Occipital lobe (tissue), 3 donors: ENCODE measurements at places on chromosomes 12 and 14.

GRCh38 chr12:132061641-132062430 is 82.3 kb downstream of the DDX51 start:
- DNase-seq, result no peak

DNA sequence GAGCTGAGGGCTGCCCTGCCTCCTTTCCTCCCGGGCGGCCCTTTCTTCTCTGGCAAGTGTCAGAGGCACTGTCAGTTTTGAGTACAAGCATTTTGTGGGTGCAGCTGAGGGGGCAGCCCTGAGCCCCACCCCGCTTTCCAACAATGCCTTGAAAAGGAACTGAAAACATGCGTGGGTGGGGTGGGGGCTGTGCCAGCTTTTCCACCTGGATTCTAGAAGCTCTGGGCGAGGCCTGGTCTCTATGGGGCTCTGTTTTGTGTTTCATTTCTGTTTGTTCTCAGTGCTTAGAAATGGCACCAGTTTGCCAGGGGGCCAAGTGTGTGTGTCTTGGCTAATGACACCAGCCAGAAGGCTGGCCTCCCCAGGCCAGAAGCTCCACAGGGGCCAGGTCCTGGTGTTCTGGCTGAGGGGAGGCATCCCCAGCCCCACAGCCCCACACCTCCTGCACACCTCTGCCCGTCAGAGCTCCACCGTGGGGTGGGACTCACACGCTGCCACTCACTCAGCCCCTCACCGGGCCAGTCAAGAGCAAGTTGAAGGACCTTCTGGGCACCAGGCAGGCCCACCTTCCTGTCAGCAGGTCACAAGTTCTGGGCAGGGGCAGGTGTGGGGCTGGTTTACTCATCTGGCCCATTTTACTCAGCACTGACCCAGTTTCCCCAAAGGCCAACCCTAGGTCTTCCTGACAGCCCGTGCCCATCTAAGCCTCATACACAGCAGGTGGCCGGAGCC is 155.1 kb downstream of the CALM1 start:
- DNase-seq, result peak; percentile 26

- DNase-seq, result no peak
These were observed 14.1 kb upstream of the TMEM119 start for GRCh38 chr12:108611884-108612415.

DNA sequence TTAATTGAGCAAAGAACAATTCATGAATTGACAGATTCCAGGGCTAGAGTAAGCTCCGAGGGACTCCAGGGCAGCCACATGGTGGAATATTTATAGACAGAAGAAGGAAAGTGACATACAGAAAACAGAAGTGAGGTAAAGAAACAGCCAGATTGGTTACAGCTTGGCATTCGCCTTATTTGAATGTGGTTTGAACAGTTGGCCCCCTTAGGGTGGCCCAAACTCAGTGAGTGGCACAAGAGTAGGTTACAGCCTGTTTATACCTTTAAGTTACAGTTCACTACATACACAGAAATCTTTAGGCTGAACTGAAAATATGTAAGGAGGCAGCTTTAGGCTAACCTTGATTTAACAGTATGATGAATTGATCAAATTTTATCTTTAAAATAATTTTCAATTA is 174.5 kb upstream of the CNOT2 start:
- no peak for DNase-seq

- DNase-seq, result no peak
These were observed 3.9 kb downstream of the STAC3 start for GRCh38 chr12:57247041-57247440.

DNA sequence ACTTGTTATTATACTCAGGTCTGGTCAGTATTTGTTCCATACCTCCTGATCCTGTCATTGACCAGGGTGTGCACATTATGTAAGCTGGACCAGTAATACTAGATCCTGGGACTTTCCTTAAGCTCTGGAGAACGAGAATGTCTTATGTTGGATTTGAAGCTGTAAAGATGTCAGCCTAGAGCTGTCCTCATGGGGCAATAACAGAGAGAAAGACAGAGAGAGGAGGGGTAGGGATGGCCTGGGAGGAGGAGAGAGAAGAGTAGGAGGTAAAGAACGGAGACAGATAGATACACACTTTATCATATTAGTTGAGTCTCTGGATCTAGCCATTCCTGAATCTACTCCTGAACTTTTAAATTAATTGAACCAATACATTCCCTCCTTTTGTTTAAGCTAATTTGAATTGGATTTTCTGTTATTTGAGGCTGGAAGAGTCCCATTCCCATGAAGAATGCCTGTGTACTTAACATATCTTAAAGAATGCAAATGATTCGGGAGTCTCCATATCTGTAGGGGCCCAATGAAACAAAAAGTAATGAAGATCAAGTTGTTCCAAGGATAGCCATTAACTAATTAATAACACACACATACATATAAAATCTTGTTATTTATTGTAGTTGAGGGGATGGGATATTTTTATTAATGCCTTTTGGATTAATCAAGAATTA is 55.9 kb downstream of the PLEKHA5 start:
- no peak for DNase-seq

GRCh38 chr12:89939522-89940215 is 231.0 kb upstream of the ATP2B1 start:
- no peak for DNase-seq

GRCh38 chr14:76844223-76844622 is 18.0 kb downstream of the LRRC74A start:
- no peak for DNase-seq
